ENCODE measurements at places on chromosomes 13 and 19.

- no peak for DNase-seq
These were observed 102.9 kb downstream of the FRY start for GRCh38 chr13:32134241-32135055.

GRCh38 chr19:10872546-10873107 lies 1.3 kb downstream of the CARM1 start:
- no peak for DNase-seq

DNA sequence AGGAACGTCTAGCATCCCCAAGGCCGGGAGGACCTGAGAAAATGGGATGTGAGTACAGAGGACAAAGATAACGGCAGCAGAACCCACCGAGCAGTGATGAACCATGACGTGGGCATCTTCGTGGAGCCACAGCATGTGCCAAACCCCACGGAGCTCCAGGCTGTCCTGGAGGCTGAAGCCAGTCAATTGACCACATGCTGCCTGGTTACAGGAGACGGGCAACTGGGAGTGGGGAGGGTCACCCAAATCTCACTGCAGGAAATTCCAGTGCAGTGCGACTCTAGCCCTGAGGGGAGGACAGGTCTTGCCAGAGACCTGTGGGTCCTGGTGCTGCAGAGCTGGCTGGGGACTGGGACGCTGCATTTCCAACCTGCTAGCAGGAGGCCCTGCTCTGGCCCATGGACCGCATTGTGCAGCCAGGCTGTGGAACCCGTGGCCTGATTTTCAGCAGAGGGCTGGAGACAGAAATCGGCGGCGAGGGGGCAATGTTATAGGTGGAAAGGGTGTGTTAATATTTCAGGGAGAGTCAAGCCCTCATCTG lies 3.2 kb upstream of the GRTP1 start:
- no peak for DNase-seq

DNA sequence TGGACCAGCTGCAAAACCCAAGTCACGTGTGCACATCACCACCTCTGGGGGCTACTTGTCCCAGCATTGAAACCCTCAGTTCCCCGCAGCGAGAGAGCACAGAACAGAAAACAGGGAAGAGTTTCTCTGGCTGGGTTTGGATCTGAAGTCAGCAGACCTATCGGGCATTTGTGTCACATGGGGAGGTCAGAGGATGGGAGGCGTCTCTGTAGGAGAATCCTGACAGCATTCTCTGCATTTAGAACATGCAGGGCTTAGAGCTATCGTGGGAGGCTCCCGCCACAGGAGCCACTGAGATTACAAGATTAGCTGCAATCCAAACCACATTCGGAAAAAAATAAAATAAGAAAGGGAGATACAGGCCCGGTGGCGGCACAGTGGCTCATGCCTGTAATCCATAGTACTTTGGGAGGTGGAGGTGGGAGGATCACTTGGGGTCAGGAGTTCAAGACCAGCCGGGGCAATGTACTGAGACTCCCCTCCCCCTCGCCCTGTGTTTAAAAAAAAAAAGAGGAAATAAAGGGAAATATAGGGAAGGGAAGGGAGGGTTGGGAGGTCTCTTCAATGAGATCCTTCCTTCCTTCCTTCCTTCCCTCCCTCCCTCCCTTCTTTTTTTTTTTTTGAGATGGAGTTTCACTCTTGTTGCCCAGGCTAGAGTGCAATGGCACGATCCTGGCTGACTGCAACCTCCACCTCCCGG lies 2.9 kb upstream of the TLE6 start:
- DNase-seq = peak; percentile 79

DNA sequence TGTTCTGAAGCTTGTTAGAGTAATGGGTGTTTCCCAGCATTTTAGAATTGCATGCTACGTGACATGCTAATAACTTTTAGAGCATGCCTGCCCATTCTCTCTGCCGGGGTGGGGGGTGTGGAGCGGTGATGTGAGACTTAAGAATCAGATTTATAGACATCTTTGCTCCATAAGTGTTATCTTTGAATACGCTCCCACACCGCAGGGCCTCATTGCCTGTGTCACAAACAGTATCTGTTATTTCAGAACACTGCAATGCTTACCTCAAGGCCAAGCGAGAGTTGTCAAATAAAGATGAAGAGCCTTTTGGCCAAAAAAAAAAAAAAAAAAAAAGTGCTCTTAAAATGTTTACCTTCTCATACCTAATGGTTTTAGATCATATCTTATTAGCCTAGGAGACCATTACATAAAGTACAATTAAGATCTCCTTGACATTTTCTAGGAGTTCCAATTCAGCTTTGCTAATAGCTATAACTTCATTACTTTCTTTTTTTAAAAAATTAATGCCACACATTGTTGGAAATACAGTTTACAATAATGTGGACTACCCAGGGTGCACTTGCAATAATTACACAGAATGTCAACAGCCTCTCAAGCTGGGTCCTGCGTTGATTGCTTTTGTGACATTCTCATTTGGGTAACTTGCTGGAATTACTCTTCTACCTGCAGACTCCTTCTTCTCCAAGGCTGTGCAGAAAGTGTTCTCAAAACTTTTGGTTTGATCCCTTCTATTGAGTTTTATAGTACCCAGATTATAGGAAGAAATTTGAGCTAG lies 525.3 kb downstream of the KLF12 start:
- no peak for DNase-seq

GRCh38 chr19:1468821-1469254 lies 10.2 kb downstream of the C19orf25 start:
- DNase-seq = no peak

DNA sequence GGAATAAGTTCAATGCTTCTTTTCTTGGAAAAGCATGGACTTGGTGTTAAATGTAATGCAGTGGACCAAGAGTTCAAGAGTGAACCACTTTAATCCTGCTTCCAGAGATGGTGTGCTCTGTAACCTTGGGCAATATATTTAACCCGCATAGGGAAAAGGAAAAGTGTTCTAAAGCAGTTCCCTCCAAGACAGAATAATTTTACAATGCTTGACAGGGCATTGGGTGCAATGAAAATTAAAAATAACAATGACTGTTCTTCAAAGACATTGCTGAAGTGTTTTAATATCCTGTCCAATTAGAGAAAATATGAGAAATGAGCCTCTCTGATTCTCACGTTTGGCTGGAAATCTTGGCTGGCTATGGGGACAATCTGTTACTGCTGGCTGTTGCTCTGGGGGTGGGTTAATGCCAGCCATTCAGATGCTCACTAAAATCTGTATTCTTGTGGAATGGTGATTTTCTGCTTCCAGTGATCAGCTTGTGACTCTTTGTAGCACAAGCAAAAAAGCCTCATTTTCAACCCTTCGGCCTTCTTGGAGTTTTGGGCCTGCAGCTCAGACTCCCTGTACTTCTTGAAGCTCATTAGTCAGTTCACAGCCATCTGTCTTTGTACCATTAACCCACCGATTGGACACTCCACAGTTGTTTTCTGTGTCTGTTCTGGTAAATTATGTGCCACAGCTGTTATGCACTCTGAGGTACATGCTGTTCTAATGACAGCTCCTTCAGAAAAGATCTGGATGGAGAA lies 310.6 kb downstream of the LMO7 start:
- no peak for DNase-seq

DNA sequence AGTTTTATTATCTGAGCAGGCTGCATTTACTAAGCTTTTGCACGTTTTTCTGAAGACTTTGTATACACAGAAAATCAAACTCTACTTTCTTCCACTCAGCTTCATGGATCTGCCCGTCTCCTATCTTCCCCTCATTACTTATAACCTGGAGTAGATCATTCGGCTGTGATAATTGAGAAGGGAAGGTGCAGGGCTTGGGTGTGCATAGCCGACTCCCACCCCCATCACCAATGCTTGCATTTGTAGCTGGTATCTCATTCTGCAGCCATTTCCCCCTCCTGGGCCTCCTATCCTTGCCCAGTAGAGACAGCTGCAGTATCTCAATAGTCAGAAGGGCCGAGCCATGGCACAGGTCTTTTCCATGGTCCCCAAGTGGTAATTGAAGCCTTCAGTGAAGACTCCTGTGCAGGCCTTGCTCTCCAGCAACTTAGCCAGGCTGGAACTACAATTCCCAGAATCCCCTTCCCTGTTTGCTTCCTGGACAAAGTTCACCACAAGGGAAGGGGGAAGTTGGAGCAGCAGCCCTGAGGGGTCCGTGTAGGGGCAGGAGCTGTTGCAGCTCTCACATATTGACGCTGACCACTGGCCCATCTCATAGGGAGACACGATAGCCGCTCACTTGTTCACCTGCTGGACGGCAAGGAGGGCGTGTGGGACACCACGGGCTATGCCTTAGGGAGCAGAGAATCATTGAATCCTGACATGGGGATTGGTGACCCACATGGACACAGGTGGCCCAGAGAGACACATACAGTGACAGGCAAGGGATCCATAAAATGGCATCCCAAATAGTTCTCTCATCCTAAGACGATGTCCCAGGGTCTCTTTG lies 2.1 kb upstream of the SIGLEC8 start:
- DNase-seq = peak; percentile 84

GRCh38 chr13:97231829-97232196 lies 9.7 kb downstream of the MBNL2 start:
- no peak for DNase-seq

GRCh38 chr19:50510121-50510670 lies 795 bp downstream of the JOSD2 start:
- no peak for DNase-seq

GRCh38 chr19:49676136-49676783 lies 811 bp upstream of the PRMT1 start:
- peak; percentile 88 for DNase-seq

DNA sequence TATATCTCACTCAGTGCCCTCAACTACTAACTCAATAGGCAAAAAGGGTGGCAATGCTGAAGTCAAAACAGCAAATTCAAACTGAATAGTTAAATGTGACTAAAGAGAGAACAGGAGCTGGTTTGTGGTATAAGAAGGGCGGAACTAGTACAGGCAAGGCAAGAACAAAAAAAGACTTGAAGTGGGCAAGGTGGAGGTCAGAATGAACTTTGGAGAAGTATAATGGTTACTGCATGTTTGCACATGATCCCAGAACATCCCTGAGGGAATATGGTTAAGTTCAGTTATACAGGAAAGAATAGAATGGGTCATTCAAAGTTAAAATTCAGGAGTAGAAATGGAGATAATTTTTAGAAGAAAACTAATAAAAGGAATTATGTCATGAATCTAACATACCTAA lies 85.5 kb downstream of the DIAPH3 start:
- no peak for DNase-seq

- DNase-seq = no peak
These were observed 4.5 kb downstream of the MZF1 start for GRCh38 chr19:58568453-58569130.

DNA sequence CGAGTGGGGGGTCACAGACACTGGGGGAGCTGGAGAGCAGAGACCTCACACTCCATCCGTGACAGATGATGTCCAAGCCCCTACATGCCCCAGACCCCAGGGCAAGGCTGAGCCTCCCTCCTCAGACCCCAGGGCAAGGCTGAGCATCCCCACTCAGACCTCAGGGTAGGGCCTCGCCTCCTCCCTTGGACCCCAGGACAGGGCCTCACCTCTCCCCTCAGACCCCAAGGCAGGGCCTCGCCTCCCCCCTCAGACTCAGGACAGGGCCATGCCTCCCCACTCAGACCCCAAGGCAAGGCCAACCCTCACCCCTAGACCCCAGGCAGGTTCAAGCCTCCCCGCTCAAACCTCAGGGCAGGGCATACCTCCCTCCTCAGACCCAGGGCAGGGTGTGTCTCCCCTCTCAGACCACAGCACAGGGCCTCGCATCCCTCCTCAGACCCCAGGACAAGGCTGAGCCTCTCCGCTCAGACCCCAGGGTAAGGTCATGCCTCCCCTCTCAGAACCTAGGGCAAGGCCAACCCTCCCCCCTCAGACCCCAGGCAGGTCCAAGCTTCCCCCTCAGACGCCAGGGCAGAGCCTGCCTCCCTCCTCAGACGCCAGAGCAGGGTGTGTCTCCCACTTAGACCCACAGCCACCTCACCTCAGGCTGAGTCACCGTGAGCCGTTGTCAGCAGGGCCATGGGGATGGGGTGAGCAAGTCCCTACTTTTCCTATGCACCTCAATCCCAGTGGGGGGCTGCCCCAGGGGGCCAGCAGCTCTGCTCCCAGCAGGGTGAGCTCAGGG lies 1.7 kb upstream of the S1PR4 start:
- DNase-seq = peak; percentile 68

- DNase-seq = peak; percentile 82
These were observed at the start of the genes MAN2B1 and WDR83 for GRCh38 chr19:12666265-12667048. MAN2B1 (minus strand) TSS chr19:12666742; CDS start chr19:12666701, 41 bp downstream. WDR83 (plus strand) TSS chr19:12666807; CDS start chr19:12669791, 2,984 bp downstream.

DNA sequence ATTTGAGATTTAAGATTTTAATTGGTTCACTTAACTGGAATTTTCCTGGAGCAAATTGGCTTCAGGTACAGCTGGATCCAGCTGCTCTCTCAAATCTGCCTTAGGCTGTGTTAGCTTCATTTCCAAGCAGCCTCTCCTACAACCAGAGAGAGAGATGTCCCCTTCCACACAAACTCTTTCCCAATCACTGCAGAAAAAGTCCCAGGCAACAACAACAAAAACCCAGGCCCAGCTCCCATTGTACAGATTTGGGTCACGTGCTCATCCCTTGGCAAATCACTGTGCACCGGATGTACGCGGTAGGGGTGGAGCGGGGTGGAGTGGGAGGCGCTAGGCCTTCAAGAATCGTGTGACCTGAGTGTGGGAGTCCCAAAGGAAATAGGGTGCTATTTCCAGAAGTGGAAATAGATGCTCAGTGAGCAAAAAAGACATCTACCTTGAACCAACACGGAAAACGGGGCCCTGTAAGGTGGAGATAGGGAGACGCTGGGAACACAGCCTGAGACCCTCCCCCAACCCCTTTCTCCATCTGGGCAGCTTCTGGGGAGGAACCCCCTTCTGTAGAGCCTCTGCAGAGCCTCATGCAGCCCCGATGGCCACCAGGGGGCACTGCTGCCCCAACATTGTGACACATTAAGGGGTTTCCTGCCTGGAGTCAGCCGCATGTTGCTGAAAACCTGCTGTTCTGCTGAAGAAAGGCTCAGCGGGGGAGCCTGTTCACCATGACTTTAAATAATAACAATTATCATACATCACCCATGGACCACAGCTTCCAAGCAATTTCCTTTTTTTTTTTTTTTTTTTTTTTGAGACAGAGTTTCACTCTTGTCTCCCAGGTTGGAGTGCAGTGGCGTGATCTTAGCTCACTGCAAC lies 25.4 kb downstream of the HPN start:
- DNase-seq = peak; percentile 81

- no peak for DNase-seq
These were observed 188.2 kb upstream of the RFC3 start for GRCh38 chr13:33629605-33630360.

DNA sequence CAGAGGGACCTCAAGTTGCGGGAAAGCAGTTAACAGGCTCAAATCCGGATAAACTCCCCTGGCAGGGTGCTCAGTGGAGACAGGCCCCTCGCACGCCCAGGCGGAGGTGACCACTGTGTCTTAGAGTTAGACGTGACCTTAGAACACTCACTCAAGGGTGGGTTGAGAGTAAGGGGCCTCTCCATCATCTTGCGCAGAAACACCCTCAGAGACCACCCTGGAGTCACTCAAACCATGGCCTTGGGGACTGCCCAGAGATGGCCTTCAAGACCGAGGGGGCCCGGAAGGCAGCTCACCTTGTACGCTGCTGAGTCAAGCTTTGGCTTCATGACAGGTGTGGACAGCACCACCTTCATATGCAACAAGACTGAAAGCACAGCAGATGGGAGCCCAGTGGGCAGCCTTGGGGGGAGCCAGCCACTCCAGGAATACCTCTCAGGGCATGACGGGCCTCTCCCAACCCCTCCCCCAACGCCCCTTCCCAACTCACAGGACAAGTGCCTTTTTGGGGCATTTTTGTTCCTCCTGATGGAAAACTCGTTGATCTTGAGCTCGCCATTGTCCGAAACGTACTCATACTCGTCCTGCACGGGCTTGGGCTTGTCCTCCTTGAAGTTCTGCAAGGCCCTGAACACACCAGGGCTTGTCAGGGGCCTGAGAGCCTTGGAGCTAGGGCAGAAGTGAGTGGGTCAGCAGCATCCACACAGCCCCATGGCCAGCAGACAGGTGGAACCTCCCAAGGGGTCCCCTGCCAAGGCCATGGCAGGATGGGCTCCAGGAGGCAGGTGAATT lies 229.2 kb downstream of the TUBA3C start:
- no peak for DNase-seq

Measured in NB4 (cell line).